Glomerular endothelial cell (primary cell): ENCODE measurements at places on chromosomes 13 and 19.

DNA sequence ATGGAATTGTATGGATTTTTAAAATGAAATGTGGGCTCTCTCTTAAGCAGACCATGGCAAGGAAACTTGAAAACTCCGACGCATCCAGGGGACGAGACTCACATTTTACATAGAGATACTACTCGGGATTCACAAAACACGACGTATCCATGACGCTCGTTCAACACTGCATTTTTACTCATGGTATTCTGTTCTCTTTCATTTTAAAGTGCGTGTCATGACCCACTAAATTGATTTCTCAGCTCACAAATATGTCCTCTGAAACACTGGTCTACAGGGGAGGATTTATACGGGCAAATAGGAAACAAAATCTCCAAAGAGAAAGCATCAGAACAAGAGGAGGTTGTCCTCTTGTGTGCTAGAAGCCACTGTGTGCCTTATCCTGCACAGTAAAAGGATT lies 523.5 kb downstream of the MYO16 start:
- DNase-seq = no peak

DNA sequence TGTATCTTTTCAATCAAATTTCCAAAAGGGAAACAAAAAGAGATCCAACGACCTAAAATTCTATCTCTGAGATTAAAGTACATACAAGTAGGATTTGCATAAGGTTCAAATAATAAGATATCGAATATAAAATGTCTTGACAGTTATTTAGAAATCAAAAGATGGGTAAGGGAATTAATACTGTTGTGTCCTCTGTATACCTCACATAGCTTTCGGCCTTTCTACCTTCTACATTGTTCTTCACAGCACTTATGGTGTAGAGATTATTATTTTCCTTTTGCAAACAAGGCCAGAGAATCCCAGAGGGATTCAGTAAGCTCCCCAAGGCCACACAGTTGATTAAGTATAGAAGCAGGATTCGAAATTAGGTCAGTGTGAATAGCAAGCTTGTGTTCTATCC lies 403.6 kb downstream of the SPRY2 start:
- DNase-seq = no peak

DNA sequence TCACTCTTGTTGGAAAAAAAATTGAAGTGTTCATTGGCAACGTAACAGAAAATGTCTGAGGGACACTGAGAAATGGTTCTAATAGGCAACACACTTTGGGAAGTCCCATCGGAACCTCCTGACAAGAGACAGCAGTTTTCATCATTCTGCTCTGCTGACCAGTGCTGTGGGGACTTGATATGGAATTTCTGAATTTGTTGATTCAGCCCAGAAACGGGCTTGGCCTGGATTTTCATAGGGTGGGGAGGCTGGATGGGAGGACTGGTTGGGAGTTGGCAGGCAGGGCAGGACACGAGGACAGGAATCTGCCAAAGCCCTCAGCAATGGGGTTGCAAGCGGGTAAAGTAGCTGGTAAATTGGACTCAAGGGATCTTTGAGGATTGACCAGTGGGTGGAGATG lies 96.5 kb downstream of the DCT start:
- DNase-seq = no peak

DNA sequence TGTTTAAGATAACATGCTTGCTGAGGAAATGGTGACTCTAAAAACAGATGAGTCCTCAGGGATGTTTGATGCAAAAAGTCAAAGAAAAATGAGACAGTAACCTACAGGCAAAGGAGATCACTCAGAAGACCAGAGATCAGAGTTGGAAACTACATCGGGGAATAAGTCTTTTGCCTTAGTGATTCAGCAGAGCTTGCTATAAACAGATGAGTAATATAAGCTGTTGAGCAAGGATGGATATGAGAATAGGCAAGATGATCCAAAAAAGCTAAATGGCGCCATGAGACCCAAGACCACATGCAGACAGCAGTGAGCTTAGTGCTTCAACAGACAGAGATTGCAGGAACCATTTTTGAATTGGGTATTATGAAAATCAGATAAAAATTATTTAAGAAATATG lies 168.6 kb downstream of the POSTN start:
- no peak for DNase-seq

- no peak for DNase-seq
These were observed 583 bp downstream of the AKAP8L start for GRCh38 chr19:15418231-15418578.

DNA sequence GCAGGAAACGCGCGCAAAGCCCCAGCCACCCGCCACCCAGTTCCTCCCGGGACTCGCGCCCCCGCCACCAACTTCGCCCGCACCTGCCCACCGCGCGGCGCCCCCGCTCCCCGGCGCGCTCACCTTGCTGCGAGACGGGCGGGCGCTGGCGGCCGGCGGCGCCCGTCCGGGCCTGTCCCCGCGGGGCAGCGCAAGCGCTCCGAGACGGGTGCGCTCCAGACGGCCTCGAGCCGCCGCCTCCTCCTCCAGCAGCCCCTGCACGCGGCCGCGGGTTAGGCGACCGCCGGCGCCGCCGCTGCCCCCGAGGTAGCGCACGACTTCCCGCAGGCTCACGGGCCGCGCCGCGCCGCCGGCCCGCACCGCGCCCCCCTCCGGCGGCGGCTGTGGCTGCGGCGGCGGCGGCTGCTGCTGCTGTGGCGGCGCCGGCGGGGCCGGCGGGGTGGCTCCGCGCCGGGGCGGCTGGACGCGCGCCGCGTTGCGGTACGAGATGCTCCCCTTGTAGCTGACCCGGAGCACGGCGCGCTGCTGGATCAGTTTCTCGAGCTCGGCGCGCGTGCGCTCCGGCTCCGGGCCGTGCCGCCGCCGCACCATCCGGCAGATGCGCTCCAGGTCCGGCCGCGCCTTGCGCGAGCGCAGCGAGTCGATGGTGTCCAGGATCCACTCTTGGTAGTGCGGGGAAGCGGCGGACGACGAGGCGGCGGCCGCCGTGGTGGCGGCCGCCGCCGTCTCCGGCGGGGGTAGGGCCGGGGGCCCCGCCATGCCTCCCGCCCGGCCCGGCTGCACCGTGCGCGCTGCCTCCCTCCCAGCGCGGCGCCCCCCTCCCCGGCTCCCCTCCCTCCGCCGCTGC lies 666 bp downstream of the SAMD1 start:
- DNase-seq = no peak

GRCh38 chr13:112695121-112695520 lies 5.3 kb downstream of the ATP11A start:
- no peak for DNase-seq

DNA sequence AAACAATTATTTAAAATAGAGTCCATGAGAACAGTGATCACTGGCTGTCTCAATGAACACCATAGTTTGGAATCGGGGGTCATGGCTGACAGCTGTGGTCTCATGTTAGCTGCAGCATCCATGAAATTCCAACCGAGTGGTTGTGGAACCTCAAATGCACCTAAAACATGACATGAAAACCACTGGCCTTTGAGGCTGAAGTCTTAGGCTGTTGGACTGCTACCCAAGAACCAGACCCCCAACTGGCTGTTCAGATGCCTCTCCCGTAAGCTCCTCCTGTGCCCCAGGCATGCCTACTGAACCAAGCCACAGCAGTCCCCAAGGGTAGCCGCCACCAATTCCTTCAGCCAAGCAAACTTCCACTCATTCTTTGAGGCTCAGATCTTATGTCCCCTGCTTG lies 50.5 kb downstream of the ATP7B start:
- DNase-seq = no peak

DNA sequence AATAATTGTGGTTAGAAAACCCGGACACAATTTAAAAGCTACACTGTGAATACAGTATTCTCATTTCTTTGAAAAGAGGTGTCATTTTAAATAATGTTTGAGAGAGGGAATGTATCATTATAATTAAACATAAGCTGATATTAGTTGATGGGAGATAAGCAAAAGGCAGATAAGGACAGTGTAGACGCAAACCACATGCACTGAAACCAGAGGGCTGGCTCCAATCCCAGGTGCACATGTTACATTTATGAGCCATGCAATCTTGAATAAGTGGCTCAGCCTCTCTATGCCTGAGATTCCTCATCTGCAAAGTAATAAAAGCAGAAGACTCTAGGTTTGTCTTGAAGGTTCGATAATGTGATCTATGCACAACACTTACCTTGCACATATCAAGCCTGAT lies 238.7 kb downstream of the EFNB2 start:
- DNase-seq = no peak

GRCh38 chr13:87498681-87499080 lies 172.5 kb upstream of the SLITRK5 start:
- no peak for DNase-seq

GRCh38 chr13:20828539-20829364 lies 55.0 kb upstream of the EEF1AKMT1 start:
- DNase-seq = peak; percentile 51

- DNase-seq = no peak
These were observed 235.9 kb downstream of the NHLRC3 start for GRCh38 chr13:39273953-39274738.

- no peak for DNase-seq
These were observed 31.9 kb upstream of the ATP11A start for GRCh38 chr13:112657850-112658445.

DNA sequence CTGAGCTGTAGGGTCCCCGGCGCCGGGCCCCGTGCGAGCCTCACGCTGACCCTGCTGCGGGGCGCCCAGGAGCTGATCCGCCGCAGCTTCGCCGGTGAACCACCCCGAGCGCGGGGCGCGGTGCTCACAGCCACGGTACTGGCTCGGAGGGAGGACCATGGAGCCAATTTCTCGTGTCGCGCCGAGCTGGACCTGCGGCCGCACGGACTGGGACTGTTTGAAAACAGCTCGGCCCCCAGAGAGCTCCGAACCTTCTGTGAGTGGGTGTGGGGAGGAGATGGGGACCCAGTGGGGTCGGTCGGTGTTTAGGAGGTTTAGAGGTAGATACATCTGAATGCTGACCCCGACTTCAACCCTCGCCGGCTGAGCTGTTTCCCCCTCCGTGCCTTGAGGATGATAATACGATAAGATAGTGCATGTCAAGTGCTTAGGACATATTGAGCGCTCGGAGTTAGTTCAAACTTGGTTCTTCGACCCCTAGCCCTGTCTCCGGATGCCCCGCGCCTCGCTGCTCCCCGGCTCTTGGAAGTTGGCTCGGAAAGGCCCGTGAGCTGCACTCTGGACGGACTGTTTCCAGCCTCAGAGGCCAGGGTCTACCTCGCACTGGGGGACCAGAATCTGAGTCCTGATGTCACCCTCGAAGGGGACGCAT lies 1.9 kb downstream of the ICAM5 start:
- no peak for DNase-seq

GRCh38 chr13:79307433-79307861 lies 98.6 kb downstream of the RBM26 start:
- DNase-seq = no peak

DNA sequence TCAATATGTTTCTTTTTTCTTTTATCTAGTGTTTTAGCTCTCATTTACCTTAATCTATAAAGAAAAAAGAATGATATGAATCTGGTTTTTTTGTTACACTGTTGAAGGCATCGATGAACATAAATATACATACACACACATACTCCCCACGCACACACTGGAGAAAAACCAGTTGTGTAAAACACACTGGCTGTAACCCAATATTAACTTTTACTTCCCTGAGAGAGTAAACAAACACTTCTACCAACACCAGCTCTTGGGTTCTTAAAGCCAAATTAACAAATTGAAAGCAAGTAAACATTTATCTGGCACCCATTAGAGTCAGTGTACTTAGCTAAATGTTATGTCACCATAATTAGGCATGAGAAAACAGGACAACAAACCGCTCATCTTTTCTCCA lies 145.7 kb downstream of the ABCC4 start:
- DNase-seq = no peak

GRCh38 chr13:44726778-44727177 lies 150.6 kb upstream of the TSC22D1 start:
- no peak for DNase-seq

DNA sequence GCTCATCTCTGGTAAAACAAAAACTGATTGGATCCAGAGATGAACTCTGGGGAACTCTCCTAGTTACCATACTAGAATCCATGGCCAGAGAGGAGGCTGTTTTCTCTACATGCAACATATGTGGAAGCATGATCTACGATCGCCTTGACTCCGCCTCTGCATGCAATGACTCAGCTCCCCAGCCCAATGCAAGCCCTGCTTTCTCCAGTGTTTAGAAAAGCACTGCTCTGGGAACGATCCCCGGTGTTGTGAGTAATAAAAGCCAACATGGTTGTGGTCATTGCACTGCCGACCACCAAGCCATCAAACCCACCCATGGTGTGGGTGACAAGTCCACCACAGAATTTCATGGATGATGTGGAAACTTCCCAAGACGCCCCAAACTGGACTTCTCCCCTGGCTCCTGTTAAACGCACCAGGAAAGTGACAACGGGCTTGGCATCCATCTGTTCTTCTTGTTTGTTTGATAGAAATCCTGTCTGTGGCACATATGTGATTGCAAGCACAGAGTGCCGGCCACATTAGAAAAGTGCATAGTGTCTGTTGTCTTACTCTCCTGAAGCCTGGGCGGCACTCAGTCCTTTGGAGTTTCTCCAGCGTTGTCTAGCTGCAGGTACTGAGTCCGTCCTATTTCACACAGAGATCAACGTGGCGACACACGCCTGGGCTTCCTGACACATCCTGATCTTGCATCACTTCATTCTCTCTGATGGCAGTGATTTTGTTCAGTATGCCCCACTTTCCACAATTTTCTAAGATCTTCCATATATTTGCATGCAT lies 36.4 kb upstream of the VSTM2B start:
- no peak for DNase-seq
